ENCODE measurements at places on chromosomes 16 and 17.

GRCh38 chr17:37476431-37477120, 13.1 kb upstream of the DUSP14 start:
- DNase-seq: no peak

GRCh38 chr16:22781480-22781879, 32.5 kb upstream of the HS3ST2 start:
- DNase-seq: no peak

DNA sequence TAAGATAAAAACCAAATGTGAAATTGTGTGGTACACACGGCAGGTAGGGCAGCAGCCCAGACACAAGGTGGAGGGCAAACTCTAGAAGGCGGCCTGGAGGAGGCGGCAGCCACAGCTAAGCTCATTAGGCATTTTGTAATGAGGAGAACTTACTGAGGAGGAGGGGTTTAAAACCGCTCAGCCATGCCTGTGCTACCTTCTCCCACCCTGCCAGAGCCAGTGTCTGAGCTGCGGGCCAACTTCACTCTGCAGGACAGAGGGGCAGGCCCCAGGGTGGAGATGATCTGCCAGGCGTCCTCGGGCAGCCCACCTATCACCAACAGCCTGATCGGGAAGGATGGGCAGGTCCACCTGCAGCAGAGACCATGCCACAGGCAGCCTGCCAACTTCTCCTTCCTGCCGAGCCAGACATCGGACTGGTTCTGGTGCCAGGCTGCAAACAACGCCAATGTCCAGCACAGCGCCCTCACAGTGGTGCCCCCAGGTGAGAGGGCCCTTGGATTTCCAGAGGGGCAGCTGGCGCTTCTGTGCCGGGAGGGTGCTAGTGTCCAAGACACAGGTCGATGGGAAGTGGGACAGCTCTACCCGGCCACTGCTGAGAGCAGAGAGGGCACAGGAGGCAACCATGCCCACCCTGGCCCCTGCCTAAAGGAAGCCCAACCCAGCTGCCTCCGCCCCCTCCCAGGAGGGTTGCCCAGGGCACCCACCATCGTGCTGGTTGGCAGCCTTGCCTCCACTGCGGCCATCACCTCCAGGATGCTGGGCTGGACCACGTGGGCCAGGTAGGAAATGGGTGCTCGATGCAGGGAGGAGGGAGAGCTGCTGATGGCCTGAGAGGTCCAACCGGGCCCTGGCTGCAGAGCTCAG, 4.3 kb upstream of the SYNGR2 start:
- DNase-seq: no peak

DNA sequence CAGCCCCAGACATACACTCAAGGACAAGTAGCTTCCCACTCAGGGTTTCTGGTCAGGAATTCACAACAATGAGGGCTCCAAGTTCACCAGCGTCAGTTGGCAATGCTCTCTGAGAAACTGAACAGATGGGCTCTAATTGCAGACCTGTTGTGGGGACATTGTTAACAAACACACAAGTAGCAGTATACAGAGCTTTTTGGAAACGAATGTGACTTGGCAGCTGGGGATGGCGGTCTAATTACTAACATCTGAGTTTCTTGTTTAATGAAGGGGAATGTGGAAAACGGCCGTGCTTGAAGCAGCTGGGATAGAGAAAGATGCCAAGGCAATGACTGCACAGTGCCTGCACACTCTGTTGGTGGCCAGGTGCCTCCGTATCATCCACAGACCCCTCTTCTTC, 316.1 kb upstream of the IRX3 start:
- no peak for DNase-seq

DNA sequence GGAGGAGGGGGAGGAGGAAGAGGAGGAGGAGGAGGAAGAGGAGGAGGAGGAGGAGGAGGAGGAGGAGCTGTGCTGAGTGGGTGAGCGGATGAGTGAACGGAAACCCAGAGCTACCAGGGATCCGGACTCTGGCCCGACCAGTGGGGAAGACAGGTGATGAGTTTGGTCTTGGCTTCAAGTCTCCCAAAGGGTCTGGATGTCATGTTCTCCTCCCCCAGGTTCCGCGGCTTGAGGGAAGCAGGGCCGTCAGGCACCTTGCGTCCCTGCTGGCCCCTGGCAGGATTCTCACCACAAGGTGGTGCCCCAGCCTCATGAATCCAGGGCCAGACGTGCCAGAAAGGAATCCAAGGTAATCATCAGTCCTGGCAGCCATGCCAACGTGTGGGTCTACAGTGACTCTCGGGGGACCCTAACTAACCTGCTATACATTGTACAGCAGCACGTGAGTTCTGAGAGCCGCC, 13.5 kb upstream of the ABAT start:
- peak; percentile 25 for DNase-seq

DNA sequence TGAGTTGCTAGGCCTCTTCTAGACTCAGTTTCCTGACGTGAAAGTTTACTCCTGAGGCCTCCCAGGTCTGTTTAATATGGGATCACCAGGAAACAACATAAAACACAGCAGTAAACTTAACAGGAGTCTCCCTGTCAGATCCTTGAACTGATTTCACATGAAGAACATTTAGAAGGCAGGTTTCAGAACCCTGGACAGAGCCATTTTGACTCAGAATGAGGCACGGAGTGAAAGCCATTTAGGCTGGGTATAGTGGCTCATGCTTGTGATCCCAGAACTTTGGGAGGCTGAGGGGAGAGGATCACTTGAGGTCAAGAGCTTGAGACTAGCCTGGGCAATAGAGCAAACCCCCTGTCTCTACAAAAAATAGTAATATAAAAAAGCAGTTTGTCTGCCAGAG, 289.1 kb downstream of the CA10 start:
- DNase-seq: no peak

- no peak for DNase-seq
Measured at GRCh38 chr17:61966191-61966590, 38.4 kb upstream of the INTS2 start.

GRCh38 chr17:48457080-48457836, 27.2 kb upstream of the SKAP1 start:
- DNase-seq: peak; percentile 68
